ENCODE measurements at places on chromosomes 4 and X.

- no peak for DNase-seq
Measured at GRCh38 chr4:156118507-156119220, 165.0 kb upstream of the CTSO start.

- DNase-seq, result no peak
Measured at GRCh38 chr4:163495900-163496299, 1.4 kb downstream of the TMA16 start.

DNA sequence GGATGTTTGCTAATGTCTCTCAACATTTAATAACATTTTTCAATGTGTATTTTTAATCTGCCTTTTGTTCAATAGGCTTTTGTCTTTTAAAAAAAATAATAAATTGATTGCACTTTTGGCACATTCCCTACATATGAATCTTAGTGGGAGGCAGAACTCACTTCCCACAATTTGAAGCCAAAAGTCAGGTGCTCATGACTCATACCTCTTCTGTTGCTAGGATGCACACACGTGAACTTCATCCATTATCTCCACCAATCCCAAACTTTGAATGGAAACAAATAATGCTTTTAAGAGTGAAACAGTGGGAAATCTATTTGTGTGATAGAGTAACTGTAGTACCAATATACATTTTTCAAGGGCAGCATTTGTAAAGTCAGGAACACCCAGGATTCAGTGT, 260.5 kb downstream of the IQCM start:
- DNase-seq, result no peak

GRCh38 chr4:161583549-161583948, 580.3 kb downstream of the FSTL5 start:
- no peak for DNase-seq

- no peak for DNase-seq
Measured at GRCh38 chrX:109714340-109714958, 18.6 kb downstream of the ACSL4 start.

GRCh38 chr4:24497221-24497620, 87.1 kb downstream of the DHX15 start:
- DNase-seq, result no peak

GRCh38 chr4:159269116-159269515, 166.2 kb downstream of the RAPGEF2 start:
- no peak for DNase-seq

DNA sequence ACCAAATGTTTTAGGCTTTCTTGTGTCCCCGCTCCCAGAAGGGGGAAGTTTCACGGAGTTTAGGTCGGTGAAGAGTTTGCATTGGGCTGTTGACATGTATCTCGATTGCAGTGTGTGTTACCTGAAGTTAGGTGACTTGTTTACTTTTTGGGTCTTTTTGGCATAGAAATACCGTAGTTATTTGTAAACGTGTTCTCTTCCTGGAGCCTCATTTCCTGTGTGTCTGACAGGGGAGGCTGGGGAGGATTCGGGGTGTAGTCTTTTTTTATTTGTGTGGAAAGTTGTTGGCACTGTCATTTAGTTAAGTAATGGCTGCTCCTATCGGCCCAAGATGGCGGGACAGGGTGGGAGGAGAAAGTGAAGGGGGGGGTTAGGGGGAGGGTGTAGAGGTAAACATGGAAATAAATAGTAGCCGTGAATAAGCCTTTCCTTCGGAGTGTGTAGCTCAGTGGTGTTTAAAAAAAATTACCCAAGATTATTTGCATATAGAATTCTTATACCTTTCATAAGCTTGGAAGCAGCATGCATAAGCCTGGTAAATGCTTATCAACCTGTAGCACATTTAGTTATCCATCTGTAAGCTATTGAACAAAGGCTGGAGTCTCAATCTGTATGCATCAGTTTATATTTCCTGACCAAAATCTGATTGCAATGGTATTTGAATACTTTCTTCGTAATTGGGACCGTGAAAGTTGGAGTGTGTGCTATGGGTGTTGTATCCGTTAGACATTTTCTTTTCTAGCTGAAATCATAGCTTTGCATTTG, 1.6 kb downstream of the KDM6A start:
- no peak for DNase-seq

- no peak for DNase-seq
Measured at GRCh38 chrX:84735025-84735424, 232.8 kb upstream of the HDX start.

DNA sequence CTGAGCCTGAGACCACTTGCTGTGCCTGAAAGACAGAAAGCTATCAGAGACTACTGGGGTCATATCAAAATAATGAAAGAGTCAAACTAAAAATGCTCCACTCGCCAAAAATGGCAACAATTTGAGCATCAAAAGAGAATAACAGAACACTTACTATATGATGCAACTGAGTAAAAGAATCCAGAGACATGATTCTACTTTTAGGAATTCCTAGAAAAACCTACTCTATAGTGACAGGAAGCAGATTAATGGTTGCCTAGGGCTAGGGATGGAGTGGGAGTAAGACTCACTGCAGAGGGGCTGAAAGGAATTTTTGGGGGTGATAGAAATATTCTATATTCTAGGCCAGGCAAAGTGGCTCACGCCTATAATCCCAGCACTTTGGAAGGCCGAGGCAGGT, 29.4 kb upstream of the SLAIN2 start:
- no peak for DNase-seq

- DNase-seq, result no peak
Measured at GRCh38 chrX:14491689-14492088, 37.6 kb upstream of the GLRA2 start.

DNA sequence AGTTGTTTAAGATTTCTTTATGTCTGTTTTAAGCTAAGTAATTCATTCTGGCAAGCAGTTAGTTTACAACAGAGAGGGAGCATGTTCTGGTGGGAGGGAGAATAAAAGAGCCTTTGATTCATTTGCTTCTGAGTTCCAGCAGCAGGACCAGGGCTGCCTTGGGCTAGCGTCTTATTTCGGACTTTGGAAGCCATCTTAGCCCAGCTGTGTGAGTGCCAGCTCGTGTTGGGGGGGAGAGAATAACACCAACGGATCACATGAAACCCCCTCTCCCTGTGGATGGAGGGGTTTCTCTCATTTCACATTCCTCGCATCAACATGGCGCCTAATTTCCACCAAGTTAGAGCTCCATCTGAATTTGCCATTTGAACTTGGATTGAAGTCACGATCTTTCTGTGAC, 7.4 kb downstream of the GAB1 start:
- no peak for DNase-seq

DNA sequence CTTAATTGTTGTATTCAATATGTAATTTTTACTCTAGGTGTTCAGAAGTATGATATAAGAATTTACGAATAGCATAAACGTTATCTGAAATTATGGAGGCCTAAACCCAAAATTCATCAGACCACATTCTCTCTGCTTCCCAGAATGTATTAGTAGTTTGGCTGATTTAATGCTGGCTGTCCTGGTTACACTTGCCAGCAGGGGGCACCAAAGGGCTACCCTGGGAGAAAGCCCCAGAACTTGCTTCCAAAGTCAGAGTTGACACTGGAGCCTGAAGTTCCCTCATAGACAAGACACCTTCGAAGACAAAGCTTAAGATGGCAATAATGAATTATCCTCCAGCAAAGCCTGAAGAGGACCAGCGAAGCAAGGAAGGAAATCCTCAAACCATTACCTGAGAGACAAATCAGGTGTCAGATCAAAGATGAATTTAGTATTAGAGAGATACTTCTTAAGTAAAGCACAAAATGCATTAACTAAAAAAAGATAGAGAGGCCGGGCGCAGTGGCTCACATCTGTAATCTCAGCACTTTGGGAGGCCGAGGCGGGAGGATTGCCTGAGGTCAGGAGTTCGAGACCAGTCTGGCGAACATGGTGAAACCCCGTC, 11.3 kb upstream of the ANOS1 start:
- no peak for DNase-seq

- DNase-seq, result no peak
Measured at GRCh38 chrX:56978172-56978571, 17.2 kb downstream of the SPIN3 start.

DNA sequence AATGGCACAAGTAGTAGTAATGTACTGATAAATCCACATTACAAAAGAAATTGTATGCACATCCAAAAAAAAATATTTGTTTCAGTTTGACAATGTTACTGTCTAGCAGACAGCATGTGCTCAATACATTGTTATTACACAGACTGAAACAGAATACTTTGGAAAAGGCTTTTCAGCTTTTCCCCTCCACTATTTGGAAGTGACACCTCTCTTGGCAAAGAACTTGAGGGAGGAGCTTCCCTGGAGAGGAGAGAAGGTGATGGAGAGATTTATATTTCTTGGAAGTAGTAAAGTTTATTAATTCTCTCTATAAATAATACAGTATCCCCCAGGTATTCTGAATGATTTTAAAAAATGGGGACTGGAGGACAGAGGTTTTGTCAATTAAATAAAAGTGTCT, 131.8 kb downstream of the SCFD2 start:
- DNase-seq, result no peak

DNA sequence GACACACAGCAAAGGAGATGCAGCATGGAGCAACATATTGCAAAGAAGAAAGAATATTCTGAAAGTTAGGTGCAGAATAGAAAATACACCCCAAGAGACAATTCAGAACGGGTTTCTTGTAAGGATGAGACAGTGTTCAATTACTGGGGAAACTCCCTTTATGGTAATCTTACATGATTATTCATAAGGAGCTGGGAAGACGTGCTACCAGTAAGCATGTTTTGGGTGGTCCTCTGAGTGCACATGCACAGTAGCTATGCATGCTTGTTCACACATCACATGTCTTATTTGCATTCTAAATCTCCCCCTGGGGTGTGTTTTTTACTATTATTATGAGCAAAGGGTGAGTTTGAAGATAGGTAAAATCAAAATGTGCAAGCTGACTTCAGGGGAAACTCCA, 1448.8 kb downstream of the TECRL start:
- DNase-seq, result no peak

GRCh38 chr4:82905205-82905604, 4.7 kb downstream of the THAP9 start:
- DNase-seq, result peak; percentile 26

DNA sequence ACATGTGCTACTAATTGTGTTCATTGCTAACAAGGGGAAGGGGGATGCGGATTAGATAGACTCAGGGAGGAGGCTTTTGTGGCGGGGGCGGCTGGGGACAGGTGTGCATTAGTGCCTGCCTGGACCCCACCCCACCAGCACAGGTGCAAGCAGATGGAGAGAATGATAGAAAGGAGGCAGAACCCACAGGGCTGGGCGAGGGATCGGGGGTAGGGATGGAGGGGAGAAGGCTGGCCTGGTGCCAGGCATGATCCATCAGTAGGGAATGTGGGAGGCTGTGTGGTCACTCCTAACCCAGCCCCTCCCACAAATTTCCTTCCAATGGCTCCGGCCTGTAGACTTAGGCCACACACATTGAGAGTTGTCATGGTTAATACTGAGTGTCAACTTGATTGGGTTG, 30.5 kb upstream of the CRMP1 start:
- DNase-seq, result no peak

DNA sequence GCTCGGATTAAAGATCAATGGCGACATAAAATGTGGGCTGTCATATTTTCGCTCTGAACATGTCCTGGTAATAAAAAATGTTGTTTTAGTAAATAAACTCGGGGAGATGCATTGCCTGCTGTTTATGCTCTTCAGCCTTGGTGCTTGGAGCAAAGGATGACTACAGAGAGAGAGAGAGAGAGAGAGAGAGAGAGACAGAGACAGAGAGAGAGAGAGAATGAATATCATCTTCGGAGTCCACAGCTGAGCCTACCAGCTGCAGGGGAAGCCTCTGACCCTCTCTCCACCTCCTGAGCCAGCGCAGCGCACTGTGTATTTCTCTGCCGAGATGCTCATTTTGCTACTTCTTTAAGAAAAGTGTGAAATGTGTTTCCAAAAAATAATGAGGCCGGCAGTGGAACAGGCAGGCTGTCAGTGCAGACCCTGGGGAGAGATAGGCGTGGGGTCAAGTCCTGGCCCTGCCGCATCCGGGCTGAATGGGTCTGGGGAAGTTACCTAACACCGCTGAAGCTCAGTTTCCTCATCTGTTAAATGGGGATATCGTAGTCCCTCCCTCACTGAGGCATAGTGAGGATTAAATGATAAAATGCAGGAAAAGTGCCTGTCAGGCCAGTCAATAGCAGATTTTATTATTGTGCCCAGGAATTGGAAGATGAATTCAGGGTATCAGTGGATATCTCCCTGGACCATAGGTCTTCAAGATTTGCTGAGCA, 58.5 kb upstream of the LGI2 start:
- DNase-seq, result no peak

DNA sequence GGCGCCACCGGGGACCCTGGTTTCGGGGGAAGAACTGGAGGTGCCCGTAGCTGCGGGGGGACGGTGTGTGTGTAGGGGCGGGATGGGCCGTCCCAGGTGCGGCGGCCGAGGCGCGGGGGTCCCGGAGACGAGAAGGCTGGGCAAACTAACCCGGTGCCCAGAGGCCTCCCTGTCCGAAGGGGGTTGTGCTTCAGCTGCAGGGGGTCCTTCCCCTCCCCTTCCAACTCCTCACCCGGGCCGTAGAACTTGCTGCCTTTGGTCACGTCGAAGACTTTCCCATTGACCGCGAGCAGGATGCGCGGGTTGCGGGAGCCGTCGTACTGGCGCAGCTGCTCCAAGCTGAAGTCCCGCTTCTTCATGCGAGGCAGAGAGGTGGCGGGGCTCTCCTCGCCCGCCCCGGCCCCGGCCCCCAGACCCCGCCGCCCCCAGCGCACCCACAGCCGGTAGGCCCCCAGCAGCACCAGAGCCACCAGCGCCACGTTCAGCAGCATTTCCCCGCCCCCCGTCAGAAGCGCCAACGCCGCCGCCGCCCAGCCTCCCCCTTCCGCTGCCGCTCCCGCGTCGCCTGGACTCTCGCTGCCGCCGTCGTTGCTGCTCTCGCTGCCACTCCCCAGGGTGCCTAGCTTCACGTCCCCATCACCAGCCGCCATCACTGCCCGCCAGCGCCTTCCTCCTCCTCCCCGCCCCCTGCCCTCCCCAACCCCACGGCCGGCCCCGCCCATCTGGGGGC, at the start of gene PGRMC2:
Gene PGRMC2 (minus strand): TSS at position 673 of the 730 bp plus-strand sequence. CDS start 23 bp downstream, at position 650.
- no peak for DNase-seq

GRCh38 chr4:147355032-147355656, 125.8 kb upstream of the EDNRA start:
- no peak for DNase-seq

DNA sequence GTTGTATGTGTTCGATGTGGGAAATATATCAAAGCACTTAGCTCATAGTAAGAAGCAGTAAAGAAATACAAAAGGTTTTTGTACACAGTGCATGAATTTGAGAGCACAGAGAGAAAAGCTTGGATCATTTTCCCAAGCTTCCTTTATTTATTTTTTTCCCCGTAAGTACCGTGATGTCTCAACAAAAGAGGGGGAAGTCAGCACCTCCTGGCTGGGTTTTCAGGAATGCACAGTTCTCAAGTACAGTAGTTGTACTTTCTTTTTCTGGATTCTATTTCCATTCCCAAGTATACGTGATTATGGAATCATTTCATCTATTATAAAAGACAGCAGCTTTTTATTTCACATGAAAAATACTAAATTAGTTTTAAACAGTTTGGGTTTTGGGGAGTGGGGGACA, 171.5 kb upstream of the EDNRA start:
- DNase-seq, result no peak

DNA sequence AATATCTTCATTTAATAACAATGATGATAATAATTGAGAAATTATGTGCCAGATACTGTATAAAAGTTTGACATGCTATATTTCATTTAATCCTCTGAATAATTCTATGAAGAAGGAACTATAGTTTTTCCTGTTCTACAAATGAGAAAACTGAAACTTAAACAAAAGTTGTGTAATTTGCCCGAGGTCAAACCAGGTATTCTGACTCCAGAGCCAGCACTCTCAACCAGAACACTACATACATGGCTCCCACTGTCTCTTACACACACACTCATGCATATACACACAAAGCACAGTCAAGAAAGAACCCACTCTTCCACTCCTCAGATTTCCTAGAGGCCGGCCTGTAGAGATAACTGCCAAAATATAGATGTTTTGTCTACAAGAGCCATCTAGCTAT, 374.0 kb upstream of the EMCN start:
- DNase-seq, result no peak

- DNase-seq, result no peak
Measured at GRCh38 chr4:126869967-126870366, 762.8 kb upstream of the INTU start.

All from GM12891 (cell line).